MCF 10A (cell line): ENCODE measurements at places on chromosomes 3 and 15.
A peak's percentile ranks its signal among the peaks of the same experiment; 100 is the strongest.

DNA sequence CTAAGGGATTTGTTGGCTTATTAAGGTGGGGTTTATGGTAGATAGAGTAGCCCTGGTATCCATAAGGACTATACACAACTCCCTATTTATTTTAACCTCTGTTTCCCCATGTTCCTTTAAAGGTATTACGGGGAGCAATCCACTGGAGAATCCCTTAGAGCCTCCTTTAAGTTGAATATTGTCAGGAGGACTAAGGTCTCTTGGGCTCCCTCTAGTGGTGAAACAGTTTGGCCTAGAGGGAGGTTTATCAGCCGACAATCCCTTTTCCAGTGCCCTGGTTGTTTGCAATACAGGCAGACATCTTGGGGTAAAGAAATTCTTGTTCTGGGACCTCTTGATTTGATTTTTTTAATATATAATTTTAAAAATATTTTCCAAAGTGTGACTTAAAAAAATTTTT, 12.9 kb downstream of the OPA1 start:
- DNase-seq: peak; percentile 80
- H3K27ac ChIP-seq: no peak overlapping the region
- H3K4me1 ChIP-seq: peaks cover 6% of the 10 kb centered on the region
- H3K27me3 ChIP-seq: no peaks in the 10 kb centered on the region

- no peak overlapping the region for H3K4me3 ChIP-seq
- H3K27me3 ChIP-seq: no peaks in the 10 kb centered on the region
- peak; percentile 5 for DNase-seq
- H3K36me3 ChIP-seq: no peaks in the 10 kb centered on the region
- H3K4me1 ChIP-seq: no peaks in the 10 kb centered on the region
- no peak overlapping the region for H3K27ac ChIP-seq
Observed at GRCh38 chr15:26891448-26892181, 24.8 kb downstream of the GABRA5 start.

DNA sequence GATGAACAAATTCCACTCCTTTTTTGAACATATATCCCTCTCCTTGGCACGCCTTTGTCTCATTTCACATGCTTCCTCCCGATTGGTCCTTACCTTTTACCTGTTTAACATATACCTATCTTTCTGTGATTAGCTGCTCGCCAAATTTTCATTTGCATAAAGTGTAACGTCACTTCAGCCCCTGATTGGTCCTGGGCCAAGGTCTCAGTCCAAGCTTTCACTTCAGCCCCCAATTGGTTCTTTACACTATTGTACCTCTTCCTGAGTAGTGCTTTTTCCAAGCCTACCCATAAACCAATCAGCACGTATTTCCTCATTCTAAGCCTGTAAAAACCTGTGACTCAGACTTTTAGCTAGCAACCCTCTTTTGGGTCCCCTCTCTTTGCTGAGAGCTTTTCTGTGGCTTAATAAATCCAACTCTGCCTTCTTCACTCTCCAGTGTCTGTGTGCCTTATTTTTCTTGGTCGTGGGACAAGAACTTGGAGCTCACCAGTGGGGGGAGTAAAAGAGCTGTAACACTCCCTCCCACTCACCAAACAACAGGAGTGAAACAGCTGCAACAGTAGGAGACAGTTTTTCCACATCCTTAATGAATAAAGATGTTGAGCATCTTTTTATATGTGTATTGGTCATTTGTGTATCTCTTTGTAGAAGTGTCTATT, 584 bp upstream of the XCR1 start:
- H3K4me1 ChIP-seq: no peaks in the 10 kb centered on the region
- H3K27ac ChIP-seq: no peak overlapping the region
- H3K4me3 ChIP-seq: no peak overlapping the region
- H3K27me3 ChIP-seq: no peaks in the 10 kb centered on the region
- no peaks in the 10 kb centered on the region for H3K36me3 ChIP-seq

DNA sequence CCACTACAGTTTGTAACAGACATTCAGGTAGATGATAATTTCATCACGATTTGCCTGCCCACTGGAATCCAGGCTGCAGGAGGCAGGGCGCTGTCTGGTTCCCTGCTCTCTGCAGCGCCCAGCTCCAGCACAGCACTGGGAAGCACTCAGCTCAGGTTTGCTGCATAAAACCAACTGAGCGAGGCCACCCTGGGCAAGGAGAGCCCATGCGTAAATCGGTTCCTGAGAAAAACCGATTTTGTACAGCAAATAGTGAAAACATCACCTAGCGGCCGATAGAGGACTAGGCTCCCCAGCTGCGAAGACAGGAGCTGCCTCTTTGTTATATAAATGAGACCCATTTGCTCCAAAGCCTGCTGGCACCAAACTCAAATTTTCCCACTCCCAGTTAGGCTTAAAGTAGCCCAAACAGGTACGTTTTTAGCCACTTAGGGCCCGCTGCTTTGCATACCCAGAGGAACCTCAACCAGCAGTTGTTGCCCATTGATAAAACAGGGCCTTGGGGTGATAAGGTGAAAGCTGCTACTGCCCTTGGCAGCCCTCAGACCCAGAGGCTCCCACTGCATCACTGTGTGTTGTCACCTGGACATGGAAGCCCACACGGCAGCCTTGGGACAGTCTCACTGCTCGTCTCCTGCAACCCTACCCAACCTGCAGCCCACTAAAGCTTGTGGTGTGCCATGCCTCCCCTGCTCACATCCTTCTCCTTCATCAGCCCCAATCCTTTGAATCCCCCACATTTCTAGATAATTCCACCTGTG, 47.5 kb downstream of the ALDH1L1 start:
- H3K27me3 ChIP-seq: peaks cover 14% of the 10 kb centered on the region
- H3K36me3 ChIP-seq: no peaks in the 10 kb centered on the region

DNA sequence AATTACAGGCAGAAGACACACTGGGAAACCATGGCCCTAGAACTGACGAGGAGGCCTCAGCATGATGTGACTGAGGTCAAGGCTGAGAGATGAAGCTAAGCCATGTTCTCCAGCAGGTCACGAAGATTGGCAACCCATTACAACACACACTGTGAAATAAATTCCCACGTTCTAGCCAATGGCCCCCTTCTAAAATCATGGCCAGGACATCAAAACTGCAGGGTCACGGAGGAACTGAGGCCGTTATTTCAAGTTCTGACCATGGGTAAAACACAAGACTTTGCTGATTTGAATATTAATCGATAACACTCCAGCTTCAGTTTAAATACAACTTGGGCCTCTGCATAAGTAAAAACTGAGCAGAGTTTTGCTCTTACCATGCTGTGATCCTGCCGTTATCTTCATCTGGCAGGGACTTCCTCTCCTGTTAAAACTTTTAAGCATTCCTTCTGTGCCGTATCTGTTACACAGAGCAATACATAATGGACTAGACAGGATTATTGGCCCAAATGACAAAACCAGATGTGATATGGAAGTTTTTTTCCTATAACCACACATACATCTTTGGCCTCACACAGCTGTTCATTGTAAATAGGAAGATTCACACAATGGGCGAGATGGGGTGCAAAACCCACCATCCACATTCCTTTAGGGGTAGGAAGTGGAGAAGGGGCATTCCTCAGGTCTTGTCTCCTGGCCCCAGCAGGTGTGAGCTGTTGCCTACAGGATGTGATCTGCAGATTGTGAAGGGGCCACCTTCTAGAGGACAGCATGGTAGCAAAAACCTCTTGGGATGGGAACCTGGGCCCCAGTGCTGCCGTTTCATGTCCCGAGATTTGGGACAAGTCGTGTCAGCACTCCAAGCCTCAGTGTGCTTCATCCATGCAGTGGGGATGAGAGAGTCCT, 207.4 kb downstream of the OPA1 start:
- DNase-seq: no peak
- H3K4me1 ChIP-seq: peaks cover 14% of the 10 kb centered on the region
- peaks cover 13% of the 10 kb centered on the region for H3K27me3 ChIP-seq
- H3K36me3 ChIP-seq: peaks cover 5% of the 10 kb centered on the region
- no peak overlapping the region for H3K4me3 ChIP-seq
- H3K27ac ChIP-seq: no peak overlapping the region

GRCh38 chr3:177481329-177481728, 284.0 kb upstream of the TBL1XR1 start:
- peak overlapping the region; percentile 1 for H3K27ac ChIP-seq
- H3K4me3 ChIP-seq: no peak overlapping the region
- H3K27me3 ChIP-seq: no peaks in the 10 kb centered on the region
- H3K36me3 ChIP-seq: peaks cover 7% of the 10 kb centered on the region
- no peak for DNase-seq

- H3K4me1 ChIP-seq: peaks cover 25% of the 10 kb centered on the region
- H3K36me3 ChIP-seq: no peaks in the 10 kb centered on the region
- peak; percentile 58 for DNase-seq
- H3K4me3 ChIP-seq: no peak overlapping the region
Observed at GRCh38 chr3:38141952-38142273, 3.5 kb downstream of the MYD88 start.

- H3K4me1 ChIP-seq: peaks cover 27% of the 10 kb centered on the region
- peak; percentile 72 for DNase-seq
- H3K27ac ChIP-seq: peak overlapping the region; percentile 89
- no peaks in the 10 kb centered on the region for H3K36me3 ChIP-seq
- peak overlapping the region; percentile 52 for H3K4me3 ChIP-seq
- no peaks in the 10 kb centered on the region for H3K27me3 ChIP-seq
Observed at GRCh38 chr15:67746022-67746421, 79.3 kb upstream of the SKOR1 start.

- no peak overlapping the region for H3K27ac ChIP-seq
- DNase-seq: no peak
- no peaks in the 10 kb centered on the region for H3K4me1 ChIP-seq
- H3K27me3 ChIP-seq: no peaks in the 10 kb centered on the region
Observed at GRCh38 chr3:159947220-159947619, 41.4 kb upstream of the IL12A start.

GRCh38 chr3:194364314-194364651, 5.3 kb downstream of the LRRC15 start:
- H3K36me3 ChIP-seq: no peaks in the 10 kb centered on the region
- no peak overlapping the region for H3K4me3 ChIP-seq
- no peak overlapping the region for H3K27ac ChIP-seq
- peaks cover 47% of the 10 kb centered on the region for H3K27me3 ChIP-seq
- H3K4me1 ChIP-seq: no peaks in the 10 kb centered on the region

- peaks cover 12% of the 10 kb centered on the region for H3K4me1 ChIP-seq
- peaks cover 13% of the 10 kb centered on the region for H3K36me3 ChIP-seq
Observed at GRCh38 chr3:31575448-31575847, 42.7 kb downstream of the STT3B start.

GRCh38 chr3:25854214-25854613, 64.3 kb downstream of the OXSM start:
- DNase-seq: no peak
- H3K36me3 ChIP-seq: no peaks in the 10 kb centered on the region

DNA sequence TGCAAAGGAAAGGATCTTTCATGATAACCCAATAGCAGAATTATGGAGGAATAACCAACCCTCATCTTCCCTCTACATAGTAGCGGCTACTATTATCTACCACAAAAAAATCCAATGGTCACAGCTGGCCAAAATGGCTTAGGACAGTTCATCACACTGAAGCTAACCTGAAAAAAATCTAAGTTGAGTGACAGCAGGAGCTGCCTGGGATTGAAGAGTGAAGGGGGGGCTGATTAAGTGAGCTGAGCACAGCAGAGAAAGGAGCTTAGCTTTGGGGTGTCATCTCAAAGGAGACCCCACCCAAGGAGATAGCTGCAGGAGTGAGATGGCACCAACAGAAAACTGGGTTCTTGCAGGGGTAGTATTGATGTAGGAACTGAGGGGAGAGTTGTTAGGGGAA, 33.6 kb downstream of the CCNL1 start:
- H3K27ac ChIP-seq: no peak overlapping the region
- H3K27me3 ChIP-seq: no peaks in the 10 kb centered on the region
- no peak overlapping the region for H3K4me3 ChIP-seq

GRCh38 chr15:67456677-67457529, 64.0 kb upstream of the C15orf61 start:
- no peaks in the 10 kb centered on the region for H3K27me3 ChIP-seq
- DNase-seq: peak; percentile 74
- no peak overlapping the region for H3K4me3 ChIP-seq

GRCh38 chr3:193630005-193630404, 37.0 kb downstream of the OPA1 start:
- no peak overlapping the region for H3K27ac ChIP-seq
- H3K4me1 ChIP-seq: no peaks in the 10 kb centered on the region
- H3K4me3 ChIP-seq: no peak overlapping the region
- no peak for DNase-seq
- H3K36me3 ChIP-seq: peaks cover 31% of the 10 kb centered on the region

- H3K27ac ChIP-seq: peak overlapping the region; percentile 73
- H3K4me3 ChIP-seq: no peak overlapping the region
- H3K36me3 ChIP-seq: peaks cover 24% of the 10 kb centered on the region
- H3K4me1 ChIP-seq: no peaks in the 10 kb centered on the region
- no peak for DNase-seq
Observed at GRCh38 chr3:127027061-127027735, 44.3 kb downstream of the PLXNA1 start.
